ENCODE measurements at places on chromosomes 2 and 18.

DNA sequence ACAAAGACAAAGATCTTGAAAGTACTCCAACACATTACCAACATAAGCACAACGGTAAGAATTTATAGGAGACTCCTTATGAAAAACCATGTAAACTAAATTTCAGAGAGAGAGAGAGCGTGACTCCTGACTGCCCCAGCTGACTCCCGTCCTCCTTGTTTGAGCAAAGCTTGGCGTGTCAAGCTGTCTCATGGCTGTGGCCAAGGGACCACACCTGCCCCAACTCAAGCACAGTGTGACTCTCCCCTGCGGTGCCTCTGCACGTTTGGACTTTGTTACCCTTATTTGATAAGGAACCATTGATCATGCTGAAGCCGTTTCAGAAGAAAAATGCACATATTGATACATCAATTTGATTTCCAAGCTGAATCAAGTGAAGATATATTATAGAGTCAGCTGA is 124.8 kb downstream of the COL6A3 start:
- DNase-seq: no peak

DNA sequence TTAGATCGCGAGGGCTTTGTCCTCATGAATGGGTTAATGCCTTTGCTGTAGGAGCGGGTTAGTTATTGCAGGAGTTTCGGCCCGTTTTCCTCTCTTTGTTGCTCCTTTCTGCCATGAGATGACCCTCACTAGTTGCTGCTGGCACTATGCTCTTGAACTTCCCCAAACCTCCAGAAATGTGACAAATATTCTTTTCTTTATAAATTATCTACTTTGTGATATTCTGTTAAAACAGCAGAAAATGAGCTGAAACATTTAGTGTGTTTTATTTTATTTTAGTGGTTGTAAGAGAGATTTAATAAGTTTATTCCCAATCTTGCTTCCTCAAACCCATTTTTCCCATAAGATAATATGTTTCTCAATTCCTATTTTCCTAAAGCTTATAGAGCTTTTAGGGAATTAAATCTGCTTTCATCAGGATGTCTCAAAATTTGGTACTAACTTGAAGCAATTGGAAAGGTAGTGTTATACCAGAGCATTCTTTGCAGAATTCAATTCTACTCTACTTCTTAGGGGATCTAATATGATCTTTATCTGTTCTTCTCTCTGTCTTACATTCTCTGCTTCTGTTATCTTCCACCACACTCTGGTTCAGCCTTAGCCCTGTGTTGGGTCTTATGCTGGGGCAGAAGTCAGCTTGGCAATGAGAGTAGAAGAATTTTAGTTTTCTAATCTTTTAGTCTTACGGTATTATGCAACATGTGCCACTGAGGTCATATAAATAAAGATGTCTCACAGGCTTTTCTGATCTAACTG is 23.1 kb downstream of the DDX1 start:
- DNase-seq: no peak

- no peak for DNase-seq
These were observed 337.4 kb upstream of the SLC14A2 start for GRCh38 chr18:45277908-45278307.

DNA sequence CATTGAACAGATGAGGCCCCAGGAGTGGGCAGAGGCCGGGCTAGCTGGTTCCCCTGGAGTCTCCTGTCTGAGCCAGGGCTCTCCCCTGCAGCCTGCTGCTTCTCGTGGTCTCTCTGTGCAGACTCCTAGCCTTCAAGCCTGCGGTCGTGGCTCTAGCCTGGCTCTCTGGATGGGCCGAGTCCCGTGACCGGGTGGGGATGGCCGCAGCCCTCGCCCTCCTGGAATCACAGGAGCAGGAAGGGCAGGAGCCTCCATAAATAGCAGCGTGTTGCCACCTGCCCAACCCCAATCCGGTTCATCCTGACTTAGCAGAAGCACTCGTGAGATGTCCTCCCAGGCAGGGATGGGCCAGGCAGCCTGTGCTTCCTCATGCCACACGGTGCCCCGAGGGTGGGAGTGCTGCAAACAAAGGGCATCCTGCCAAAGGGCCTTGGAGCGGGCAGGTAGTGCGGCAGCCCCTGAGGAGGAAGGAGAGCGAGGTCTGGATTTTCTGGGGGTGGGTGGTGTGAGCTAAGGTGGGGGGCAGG is 43.9 kb downstream of the FOSL2 start:
- no peak for DNase-seq

- DNase-seq: no peak
These were observed 1211.9 kb upstream of the GYPC start for GRCh38 chr2:125444106-125444505.
